ENCODE measurements at places on chromosomes 1 and 21. TPM values are rescaled to one million over a fixed set of nuclear protein-coding genes. Genes with fewer than 3 reads are reported as not detected.

GRCh38 chr1:217363319-217363718 is 267.6 kb downstream of the GPATCH2 start:
- DNase-seq: no peak

- peak; percentile 43 for DNase-seq
Observed at GRCh38 chr1:6041432-6042062, 4.1 kb upstream of the KCNAB2 start.

HTR6 gene
- total RNA-seq: not detected

GRCh38 chr21:29896884-29897283 is 42.9 kb downstream of the GRIK1 start:
- DNase-seq: no peak

C2CD4D gene
- not detected for total RNA-seq

GRCh38 chr1:20188455-20188817 is 2.1 kb upstream of the PLA2G2C start:
- no peak for DNase-seq
